NCI-H2029 (cell line): ENCODE measurements at places on chromosomes 16 and 17.

GRCh38 chr17:4900231-4901107, 1.1 kb downstream of the C17orf107 start:
- DNase-seq: no peak

DNA sequence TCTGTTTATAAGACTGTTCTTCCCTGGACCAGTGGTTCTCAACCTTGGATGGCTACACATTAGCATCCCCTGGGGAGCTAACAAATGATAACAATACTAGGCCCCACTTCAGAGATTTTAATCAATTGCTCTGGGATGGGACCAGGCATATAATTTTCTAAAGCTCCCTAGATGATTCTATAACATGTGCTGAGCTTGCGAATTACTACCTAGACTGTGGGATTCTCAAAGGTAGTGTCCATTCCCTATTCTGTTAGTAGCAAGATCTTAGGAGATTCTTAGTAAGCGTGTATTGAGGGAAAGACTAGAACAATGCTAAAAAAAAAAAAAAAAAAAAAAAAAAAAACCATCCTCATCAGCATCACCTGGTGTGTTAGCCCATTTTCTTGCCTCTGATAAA, 412.0 kb upstream of the CDH5 start:
- no peak for DNase-seq

DNA sequence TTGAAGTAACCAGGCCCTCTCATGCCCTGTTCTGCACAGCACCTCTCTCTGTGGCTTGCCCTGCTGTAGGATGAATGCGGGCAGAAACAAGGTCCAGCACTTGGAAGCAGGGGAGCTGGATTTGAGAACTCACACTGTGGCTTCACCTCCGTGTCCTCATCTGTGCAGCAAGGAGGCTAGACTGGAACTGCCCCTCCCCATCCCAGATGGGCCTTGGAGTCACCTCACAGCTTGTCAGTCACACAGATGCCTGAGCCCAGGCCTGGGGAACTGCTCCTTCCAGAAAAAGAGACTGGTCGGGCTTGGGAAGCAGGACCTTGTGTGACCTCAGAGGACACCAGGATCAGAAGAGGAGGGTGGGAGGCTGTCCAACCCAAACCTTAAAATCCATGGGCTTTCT, 180.8 kb downstream of the CCT6B start:
- DNase-seq: no peak

DNA sequence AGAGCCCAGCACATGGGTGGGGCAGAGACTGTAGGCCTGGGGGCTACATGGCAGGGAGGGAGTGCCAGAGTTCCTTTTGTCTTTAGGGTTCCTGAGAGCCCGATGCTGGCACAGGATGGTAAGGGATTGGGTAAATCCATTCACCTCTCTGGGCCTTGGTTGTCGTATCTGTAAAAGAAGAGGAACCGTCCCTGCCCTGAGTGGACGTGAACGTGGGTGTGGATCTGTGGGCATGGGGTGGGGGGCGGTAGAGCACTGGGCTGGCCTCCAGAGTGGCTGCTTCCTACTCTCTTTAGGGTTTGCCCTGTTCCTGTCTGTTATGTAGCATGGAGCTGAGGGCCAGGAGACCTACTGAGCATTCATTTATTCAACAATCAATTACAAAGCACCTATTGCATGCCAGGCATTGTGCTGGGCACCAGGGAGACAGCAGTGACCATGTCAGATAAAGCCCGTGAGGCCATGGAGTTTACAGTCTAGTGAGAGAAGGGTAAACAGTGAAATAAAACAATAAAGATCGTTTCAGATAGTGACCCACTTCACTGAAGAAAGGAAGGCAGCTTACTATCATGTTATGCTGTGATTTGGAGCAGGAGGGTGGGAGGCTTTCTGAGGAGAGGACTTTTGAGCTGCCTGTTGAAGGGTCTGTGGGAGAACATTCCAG, 13.1 kb upstream of the TCAP start:
- DNase-seq: no peak

DNA sequence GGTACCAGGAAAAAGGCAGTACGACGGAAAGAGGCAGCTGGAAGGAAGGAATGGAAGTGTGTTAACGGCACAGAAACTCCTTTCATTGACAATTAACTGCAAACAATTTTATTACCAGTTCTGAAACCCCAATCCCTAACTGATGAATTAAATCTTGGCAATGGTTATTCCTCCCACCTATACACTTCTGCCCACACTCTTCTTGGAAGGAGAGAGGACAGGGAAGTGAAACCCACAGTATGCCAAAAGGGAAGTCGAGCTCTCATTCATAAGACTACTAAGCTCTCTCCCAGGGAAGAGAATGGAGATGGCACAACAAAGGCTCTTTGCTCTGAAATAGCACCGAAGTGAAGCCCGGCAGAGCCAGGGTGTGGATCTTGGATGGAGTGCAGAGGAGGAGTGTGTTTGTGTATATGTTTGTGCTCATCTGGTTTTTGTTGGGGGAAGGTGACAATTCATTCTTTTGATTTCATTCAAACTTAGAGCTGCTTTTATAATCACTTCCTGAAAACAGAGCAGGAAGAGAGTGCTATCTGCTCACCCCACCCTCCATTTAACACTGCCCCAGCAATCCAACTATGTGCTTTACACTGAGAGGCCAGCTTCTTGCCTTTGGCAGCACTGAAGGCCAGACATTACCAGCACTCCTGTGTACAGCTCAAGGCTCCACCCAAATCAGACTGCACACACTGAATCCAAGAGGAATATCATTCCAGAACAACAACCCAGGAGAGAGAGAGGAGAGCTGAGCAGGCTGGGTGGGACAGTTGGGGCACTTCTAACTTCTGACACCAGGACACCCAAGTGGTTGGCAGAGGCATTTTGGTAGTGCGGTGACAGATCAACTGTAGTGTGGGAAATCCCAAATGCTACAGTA, 68.7 kb downstream of the HIC1 start:
- DNase-seq: no peak

DNA sequence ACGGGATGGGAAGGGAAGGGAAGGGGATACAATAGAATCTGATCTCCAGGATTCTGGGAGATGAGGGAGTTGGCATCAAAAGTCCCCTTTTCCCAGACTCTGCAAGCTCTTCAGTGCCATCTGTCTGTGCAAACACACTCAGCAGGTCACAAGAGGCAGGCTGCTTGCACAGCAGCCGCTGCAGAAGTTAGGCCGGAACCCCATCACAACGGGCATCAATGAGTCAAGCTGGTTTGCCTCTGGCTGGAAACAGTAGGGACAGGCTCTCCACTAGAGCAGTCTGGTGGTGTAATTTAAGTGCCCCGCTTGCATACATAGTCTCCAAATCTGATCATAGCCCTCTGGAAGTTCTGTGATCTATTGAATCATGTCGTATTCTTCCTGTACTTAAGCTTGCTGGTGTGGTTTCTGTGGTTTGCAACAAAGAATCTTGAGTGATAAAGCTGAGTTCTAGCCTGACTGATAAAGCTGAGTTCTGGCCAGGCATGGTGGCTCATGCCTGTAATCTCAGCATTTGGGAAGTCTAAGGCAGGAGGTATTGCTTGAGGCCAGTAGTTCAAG, 33.7 kb upstream of the KDM8 start:
- peak; percentile 60 for DNase-seq

DNA sequence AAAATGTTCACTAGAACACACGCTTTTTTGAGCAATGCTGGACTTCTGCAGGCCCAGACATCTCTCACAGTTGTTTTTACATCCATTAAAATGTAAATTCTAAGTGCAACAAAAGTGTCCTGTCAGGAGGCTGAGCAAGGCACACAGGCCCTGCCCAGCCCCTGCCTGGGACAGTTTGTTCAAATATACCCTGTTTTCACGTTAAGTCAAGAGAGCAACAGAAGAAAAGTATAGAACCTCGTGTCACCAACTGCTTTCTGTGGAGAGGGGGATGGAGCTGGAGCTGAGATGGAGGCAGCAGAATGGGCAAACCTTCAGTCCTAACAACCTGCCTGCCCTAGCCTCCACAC, 4.3 kb upstream of the HOXB2 start:
- no peak for DNase-seq

DNA sequence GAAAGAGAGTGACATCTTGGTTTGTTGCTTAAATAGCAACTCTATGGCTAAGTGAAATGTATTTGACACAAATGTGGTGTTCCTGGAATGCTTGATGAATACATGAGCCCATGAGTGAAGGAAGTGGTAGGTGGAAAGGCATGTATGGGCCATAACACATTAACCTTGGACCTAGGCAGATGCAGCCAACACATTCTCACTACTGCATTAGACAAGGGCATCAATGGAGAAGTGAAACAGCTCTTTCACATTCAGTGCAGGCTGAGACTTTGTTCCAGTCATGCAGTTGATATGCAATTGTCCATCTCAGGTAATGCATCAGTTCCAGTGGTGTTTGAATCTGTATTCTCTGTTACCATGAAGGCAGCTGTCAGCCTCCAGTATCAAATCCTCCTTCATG, 133.6 kb downstream of the HS3ST3B1 start:
- DNase-seq: no peak

GRCh38 chr17:6487251-6488007, 43.2 kb downstream of the PIMREG start:
- DNase-seq: no peak

DNA sequence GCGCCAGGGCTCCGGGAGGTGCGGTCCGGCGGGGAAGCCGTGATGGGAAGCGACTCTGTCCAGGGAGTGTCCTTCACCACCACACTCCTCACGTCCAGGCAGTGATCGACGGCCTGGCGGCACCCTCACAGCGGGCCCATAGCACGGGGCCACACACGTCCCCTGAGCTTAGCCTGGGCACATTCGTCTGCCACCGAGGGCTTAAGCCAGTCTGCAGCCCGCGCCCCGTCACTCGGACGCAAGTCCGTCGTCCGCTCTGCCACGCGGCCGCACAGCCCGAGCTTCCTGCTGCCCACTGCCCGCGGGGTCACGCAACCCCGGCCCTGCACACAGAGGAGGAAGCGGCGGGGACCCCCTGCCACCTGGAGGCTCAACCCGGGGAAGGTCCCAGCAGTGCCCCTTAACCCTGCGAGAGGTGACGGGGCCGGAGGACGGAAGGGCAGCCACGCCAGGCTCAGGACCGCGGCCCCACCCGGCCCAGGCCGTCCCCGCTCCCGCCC, 3.0 kb upstream of the TBX2 start:
- no peak for DNase-seq

DNA sequence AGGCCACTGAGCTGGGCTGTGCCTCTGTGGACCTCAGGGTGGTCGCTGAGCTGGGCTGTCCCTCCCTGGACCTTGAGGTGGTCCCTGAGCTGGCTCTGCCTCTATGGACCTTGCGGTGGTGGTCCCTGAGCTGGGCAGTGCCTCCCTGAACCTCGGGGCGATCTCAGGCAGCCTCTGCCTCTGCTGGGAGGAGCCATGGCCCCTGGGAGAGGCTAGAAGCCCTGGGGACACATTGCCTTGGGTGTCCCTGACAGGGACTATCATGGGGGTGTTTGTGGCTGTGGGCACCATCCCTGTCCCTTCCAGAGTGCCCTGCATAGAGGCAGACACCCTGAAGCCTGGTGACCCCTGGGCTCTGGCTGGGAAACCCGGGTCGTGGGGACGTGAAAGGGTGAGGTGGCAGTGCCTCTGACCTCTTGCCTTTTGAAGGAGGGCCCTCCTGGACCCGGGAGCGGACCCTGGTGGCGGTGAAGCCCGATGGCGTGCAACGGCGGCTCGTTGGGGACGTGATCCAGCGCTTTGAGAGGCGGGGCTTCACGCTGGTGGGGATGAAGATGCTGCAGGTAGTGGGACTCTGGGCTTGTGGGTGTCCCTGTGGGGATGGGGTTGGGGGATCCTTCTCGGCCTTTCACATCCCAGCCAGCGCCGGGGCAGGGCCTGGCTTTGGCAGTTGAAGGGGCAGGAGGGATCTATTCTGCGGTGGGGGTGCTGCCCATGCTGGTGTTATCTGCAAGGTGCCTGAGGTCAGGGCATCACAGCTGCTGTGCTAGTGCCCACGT, 1.8 kb downstream of the NME4 start:
- no peak for DNase-seq

DNA sequence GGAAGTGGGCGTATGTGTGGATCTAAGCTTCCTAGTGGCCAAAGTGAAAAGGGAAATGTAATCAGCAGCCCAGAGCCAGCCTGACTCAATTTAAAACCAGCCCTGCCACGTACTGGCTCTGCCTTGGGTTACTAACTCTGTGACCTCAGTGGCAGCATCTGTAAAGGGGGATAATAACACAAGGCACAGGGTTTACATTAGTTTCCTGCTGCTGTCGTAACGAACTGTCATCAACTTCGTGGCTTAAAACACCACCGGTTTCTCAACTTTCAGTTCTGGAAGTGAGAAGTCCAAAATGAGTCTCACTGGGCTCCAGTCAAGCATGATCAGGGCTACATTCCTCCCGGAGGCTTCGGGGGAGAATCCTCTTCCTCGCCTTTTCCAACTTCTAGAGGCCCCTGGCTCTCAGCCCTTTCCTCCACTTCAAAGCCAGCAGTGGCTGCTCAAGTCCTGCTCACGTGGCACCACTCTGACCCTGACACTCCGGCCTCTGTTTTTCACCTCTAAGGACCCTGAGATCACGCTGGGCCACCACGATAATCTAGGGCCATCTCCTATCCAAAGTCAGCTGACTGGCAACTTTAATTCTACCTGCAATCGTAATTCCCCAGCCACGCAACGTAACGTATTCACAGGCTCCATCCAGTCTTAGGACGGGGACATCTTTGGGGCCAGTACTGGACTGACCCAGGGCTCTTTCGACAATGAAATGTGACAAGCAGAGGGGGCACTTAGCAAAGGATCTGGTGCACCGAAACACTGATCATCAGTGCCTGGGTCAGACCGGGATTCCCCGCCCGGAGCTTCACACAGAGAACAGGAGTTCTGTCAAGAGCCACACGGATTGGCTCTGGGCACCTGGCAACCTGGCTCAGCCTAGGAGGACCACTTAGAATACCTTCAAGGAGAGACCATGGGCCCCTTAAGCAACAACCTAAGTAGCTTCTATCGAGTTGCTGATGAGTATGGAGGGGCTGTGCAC, 14.5 kb downstream of the TMC6 start:
- no peak for DNase-seq

DNA sequence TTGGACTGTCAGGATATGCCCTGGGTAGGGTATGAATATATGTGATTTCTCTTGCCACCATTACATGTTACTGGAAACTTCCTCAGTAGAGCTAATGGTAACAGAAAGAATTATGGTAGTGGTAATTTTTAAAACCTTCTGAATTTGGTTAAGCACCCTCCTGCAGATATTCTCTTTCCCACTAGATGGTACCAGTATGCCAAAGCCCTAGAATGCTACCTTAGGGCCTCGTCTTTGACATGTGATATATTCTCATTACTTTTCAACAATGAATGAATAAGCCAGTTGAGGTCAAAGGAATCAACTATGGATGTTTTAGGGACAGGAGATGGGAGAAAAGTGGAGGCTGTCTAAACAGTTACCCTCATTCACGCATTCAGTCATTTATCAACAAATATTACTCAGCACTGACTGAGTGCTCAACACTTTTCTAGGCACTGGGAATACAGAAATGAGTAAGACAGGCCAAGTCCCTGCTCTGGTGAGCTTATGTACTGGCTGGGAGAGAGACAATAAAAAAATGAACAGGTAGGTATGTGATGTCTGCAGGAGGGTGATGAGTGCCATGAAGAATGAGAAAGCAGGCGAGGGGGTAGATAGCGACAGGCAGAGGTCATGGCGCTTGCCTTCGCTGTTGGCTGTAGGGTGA, 14.7 kb downstream of the CDH13 start:
- DNase-seq: no peak
